ENCODE measurements at places on chromosomes 3 and 15.
A peak's percentile ranks its signal among the peaks of the same experiment; 100 is the strongest.

- peak; percentile 6 for DNase-seq
Measured at GRCh38 chr3:24344784-24345439, 149.7 kb downstream of the THRB start.

DNA sequence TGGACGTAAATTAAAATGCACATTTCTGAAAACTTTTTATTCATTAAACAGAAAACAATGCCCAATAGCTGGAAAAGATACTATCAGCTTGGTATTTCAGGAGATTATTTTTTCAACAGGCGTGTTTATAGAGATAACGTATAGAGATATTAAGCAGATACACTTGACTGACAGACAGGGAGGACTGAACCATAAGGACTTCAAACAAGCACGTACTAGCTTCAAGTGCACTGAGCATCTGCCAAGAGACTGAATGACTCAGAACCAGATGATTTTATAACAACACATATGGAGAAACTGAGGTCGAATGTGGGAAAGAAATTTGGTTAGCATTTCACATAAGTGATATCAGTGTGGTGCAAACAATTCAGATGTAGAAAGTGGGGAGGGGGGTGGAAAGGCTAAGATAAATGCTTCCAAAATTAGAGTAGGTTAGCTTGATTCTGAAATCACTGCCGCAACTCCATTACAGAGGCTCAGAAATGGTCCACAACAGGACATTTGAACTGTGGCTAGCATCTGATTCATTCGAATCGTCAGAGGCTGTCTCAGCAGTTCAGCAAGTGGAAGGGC lies 103.5 kb downstream of the SEMA6D start:
- DNase-seq: peak; percentile 70

DNA sequence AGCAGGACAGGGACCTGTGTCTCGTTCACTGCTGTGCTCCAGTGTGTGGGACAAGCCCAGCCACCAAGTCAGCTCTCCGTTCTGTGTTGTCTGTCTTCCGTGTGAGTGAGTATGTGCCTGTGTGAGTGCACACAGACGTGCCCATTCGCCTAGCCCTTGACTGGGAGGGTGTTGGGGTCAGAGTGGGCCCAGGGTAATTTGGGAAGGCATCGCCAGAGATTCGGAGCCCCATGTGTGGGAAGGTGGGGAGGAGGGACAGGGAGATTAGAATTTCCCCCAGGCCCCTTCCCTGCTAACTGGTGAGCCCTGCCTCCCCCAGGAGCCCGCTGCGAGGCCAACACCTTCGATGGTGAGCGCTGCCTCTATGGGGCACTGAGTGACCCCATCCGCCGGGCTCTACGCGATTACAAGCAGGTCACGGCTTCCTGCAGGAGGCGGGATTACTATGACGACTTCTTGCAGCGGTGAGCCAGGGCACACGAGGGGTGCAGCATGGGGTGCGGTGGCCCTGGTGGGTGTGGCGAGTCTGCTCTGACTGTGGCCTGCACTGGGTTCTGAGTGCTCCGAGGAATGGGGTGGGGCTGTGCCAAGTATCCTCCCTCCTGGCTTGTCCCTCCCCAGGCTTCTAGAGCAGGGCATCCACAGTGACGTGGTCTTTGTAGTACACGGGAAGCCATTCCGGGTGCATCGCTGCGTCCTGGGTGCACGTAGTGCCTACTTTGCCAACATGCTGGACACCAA lies 3.1 kb downstream of the ABTB1 start:
- DNase-seq: no peak

GRCh38 chr15:57253500-57253899 lies 122.8 kb upstream of the CGNL1 start:
- no peak for DNase-seq

DNA sequence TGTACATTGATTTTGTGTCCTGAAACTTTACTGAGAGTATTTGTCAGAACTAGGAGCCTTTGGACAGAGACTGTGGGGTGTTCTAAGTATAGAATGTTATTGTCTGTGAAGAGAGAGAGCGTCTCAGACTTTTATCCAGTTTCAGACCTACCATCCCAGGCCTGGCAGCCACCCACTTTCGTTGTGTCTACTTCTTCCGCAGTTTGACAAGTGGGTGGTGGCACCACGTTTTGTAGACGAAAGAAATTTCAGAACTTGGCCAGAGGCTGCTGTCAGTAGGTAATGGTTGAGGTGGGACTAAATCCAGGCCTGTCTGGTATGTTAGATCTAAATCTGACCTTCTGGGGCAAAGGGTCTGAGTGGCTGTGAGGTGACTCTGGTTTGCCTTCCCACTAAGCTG lies 13.4 kb upstream of the TRAK1 start:
- no peak for DNase-seq

DNA sequence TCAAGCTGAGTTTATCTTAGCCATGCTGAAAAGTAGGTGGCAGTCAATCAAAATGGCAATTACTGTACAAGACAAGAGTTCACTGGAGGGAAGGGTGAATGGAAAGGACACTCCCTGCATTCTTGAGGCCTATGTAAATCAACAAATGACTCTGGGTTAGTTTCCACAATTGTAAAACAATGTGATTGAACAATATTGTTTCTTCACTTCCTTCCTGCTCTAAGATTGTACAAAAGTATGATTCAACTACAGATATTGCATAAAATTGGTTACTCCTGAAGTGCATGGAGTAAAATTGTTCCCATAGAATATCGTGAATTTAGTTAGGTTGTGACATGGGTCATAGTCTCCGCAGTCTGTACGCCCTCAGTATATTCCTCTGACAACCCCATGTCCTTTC lies 277.6 kb downstream of the LPP start:
- DNase-seq: peak; percentile 68

- DNase-seq: no peak
Measured at GRCh38 chr3:187498211-187498724, 130.1 kb downstream of the RTP4 start.

DNA sequence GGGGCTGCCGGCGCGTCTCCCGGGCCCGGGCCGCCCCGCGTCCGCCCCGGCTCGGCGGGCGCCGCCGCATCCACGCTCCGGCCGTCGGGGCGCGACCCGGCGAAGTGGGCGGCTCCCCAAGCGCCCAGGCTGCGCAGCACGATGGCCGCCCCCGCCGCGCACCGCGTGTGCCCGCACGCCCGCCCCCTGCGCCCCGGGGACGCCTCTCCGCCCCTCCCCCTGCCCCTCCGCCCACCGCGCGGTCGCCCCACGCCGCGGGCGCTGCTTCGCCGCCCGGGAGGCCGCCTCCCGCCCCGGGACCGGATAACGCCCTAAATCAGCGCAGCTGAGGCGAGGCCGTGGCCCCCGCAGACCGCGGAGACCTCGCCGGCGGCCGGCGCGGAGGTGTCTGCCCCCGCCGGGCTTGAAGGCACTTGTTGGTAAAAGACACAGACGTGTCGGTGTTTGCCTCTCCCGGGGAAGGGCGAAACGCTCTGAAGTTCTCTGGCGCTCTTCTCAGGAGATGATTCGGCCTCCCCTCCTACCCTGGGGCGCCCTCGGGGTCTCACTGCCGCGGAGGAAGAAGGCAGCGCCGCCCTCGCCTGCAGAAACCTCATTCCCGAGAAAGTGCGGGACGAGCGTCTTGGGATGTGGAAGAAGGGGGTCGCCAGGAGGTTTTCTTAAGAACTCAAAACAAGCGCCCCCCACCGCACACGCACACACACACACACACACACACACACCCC lies at the start of gene BNC1:
BNC1 (minus strand) TSS at position 106 of the 725 bp plus-strand sequence; CDS start at position 70, 36 bp downstream.
- DNase-seq: no peak

GRCh38 chr3:133933097-133934024 lies 37.7 kb upstream of the RAB6B start:
- no peak for DNase-seq

- DNase-seq: peak; percentile 57
Measured at GRCh38 chr15:40310001-40310959, 2.5 kb upstream of the PLCB2 start.

DNA sequence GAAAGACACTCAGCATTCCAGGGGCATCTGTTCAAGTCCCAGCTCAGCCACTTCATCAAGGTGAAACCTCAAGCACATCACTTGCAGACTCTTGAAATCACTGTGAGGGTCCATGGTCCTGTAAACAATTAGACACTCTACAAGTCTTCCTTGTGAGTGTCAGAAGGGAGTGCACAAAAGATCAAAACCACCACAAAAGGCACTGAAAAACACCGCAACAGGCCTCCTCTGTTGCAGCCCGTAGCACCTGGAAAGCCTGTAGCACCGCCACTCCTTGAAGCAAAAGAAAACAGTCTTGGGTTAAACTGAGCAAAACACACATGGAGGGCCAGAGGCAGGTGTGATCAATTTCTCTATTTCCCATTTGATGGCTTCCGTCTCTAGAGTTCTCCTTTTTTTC lies 63.8 kb upstream of the SNRK start:
- no peak for DNase-seq

All from cardiac fibroblast (primary cell).